ENCODE measurements at places on chromosomes 13 and 19.

- DNase-seq = no peak
Observed at GRCh38 chr13:21917086-21918015, 246.5 kb downstream of the FGF9 start.

DNA sequence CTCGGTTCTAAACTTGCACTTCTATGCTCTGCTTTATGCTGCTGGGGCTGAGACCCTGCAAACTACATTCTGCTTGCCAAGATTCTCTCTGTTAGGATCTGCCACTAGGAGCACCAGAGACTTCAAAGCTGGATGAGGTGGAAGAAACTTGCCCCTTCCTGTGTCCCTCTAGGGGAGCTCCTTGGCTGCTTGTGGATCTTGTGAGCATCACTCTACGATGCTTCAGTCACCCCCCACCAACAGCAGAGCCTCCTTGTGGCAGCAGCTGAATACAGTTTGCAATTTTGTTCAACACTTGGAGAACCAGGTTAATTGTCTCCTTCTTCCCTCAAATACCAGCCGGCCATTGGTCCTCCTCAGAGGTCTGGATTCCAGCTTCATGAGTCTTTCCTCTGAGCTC lies 310.6 kb downstream of the FGF14 start:
- no peak for DNase-seq

GRCh38 chr13:78147905-78148304 lies 229.3 kb upstream of the EDNRB start:
- DNase-seq = peak; percentile 87

DNA sequence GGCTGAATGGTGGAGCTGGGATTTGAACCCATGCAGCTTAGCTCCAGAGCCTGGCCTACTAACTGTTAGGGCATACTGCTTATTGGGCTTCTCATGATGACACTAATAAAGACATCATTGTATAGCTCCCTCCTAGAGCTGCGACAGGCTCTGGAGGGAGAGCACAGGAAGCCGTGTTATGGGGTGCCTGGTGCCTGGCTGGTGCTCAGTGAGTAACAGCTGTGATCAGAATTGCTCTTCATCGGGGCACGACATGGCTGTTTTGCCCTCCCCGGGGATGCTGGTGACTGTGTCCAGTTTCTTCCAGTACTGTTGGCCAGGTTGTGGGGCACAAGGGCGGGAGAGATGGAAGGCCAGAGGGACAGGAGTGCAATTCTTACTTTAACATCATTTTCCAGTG lies 5.1 kb downstream of the LYPD5 start:
- no peak for DNase-seq

GRCh38 chr19:14116918-14117578 lies 514 bp downstream of the PRKACA start:
- DNase-seq = no peak
